T-helper 22 cell (primary cell): ENCODE measurements at places on chromosomes 7 and 10.

DNA sequence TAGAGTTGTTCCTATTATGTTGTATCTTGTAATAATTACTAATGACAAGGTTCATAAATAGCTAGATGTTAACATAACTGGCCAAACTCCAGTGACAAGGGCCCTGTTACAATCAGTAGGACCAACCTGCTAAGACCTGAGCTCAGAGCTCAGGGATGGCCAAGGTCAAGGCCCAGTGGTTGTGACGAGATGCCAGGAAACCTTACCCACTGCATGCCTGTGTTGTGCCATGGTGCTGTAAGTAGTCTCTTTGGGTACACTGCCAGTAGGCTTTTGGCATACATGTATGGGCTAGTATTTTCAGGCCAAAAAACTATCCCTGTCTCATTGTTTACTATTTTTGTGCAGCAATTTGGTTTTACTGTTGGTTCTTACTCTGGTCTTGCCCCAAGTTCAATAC lies 7.9 kb upstream of the IDI2 start:
- DNase-seq = no peak

GRCh38 chr7:65444205-65444842 lies 70.7 kb downstream of the ZNF92 start:
- no peak for DNase-seq

DNA sequence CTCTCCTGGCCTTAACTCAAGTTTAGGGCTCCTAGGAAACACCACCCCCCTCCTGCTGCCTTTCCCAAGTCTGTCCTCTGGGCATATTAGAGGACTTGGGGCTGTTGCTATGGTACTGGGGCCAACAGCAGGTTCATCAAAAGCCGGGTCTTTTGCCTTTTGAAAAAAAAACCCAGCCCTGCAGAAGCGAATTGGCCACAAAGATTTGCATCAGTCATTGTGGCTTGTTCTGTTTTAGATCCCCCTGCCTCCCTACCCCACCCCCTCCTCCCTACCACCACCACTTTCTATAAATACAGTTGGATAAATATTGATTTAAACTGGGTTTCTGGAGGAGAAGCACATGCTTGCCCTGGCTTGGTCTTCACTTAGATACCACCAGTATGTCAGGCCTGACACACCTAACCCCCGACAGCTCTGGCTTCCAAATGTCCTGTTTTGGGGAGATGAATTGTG lies 7.0 kb downstream of the MXI1 start:
- no peak for DNase-seq

DNA sequence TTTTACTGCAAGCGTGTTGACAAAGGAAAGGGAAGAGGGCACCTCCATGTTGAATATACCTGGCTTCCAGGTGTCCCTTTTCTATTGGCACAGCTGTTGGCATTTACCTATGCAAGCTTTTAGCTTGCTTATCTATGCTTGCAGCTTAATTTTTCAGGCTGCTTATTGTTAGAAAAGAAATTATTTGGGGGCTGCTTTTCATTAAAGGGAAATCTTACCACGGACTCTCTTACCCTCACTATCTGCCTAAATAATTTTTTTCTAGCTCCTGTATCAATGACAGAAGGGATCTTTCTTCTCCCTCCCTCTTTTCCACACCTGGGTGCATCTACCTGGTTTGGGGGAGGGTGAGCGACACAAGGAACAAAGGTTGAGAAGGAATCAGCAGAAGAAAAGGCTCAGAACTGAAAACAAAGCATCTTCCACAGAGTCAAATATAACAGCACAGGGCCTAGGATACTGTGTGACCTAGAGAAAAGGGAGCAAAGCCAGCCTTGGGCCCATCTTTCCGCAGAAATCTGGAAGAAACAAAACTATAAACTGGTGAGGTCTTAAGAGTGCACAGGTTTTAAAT lies 15.2 kb upstream of the GJC3 start:
- DNase-seq = no peak

DNA sequence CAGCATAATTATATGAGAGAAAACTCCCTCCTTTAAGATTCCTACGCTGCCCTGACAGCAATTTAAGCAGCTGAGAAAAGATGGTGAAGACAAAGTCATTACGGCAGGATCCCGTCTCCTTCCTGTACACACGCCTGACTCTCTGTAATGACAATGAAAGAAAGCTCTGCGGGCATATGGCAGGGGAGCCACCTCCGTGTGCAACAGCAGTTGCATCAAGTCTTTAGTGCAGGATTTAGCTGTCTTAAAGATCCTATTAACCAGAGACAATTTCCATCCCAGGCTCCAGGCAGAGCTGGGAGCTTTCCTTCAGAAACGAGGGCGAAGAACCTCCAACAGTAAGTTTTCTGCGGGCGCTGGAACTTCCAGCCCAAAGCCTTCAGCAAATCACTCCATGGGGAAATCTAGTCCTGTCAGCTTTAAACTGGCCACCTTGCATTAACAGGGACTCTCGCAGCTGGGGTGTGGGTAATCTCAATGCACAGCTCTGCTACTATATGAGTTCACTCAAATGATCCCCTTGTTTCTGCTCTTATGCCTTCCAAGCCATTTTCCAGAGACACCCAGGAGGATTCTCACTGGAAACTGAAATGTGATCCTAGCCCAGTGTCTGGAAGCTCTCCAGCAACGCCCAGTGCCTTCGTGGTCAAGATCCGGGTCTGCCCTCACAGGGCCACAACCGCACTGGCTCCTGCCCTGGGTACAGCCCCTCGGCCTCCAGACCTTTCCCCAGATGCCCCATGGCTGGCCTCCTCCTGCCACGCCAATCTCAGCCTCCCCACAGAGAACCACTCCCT lies 74.9 kb downstream of the CTBP2 start:
- no peak for DNase-seq

DNA sequence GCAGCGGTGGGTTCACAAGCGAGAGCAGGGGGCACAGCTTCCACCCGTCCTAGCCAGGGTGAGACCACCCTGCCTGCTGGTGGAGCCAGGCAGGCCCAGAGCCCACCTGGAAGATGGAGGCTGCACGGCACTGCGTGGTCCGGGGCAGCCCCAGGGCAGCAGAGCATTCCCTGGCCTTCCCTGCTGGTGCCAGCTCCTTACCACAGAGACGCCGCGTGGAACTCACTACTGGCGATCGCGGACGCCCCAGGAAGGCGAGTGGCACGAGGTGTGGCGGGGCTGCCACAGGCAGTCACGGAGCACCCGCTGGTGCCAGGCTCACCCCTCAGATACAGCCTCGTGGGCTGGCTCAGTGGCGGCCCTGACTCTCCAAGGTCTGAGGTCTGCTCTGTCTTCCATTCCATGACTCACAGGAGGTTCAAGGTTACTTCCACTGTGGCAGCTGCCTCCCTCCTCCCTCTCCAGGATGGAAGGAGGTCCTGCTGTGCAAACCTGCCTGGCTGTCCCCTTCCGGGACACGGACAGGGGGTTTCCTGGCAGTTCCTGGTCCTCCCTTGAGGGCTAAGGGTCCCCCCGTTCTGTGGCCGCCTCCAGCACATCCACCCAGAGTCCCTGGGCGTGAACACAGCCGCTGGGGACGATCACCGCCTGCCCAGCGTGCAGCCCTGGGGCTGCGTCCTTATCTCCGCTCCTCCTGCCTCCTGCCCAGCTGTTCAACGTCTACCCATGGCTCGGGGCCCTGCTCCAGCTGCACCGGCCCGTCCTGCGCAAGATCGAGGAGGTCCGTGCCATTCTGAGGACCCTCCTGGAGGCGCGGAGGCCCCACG lies 3.1 kb downstream of the CYP2W1 start:
- DNase-seq = no peak

- DNase-seq = no peak
Measured at GRCh38 chr7:18530224-18531179, 35.0 kb downstream of the HDAC9 start.

GRCh38 chr7:19235680-19236079 lies 90.5 kb upstream of the FERD3L start:
- no peak for DNase-seq

- no peak for DNase-seq
Measured at GRCh38 chr7:80581486-80582260, 56.8 kb upstream of the CD36 start.

- DNase-seq = no peak
Measured at GRCh38 chr7:27377988-27378387, 135.4 kb downstream of the EVX1 start.

DNA sequence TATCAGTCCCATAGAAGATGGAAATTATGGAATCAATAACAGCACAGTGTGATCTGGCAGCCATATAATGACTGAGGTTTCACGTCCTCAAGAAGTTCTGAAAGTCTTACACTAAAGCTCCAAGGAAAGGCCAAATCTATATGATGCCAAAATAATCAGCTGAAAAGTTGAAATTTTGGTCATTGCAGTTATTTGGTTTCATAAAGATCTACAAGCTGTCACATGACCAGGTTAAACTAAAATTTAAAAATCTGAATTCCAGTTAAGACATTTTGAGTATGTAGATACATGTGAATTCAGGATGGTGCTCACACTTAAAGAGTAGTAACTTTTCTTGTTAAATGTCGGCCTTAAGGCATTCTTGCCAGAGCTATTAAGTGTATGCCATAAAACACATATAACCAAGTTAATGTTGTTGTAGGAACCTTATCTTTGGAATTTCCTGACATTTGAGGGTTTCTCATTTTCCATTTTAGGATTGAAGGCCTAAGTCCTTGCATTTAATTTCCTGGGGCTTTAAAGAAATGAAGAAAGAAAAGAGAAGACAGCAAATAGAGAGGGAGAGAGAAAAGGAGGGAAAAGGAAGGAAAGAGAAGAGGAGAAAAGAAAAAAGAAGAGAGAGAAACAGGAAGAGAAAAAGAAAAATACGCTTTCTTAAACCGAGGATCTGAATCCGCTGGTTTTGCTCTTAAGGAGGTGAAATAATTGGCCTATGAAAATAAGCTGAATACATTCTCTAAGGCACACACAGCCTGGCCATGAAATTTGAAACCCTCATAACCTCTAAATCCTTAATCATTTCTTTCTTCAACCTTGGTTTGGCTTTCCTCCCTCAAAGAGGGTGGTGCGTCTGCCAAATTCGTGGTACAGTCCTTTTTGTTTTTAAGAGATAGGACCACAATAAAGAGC lies 43.8 kb downstream of the DENND2A start:
- DNase-seq = no peak

DNA sequence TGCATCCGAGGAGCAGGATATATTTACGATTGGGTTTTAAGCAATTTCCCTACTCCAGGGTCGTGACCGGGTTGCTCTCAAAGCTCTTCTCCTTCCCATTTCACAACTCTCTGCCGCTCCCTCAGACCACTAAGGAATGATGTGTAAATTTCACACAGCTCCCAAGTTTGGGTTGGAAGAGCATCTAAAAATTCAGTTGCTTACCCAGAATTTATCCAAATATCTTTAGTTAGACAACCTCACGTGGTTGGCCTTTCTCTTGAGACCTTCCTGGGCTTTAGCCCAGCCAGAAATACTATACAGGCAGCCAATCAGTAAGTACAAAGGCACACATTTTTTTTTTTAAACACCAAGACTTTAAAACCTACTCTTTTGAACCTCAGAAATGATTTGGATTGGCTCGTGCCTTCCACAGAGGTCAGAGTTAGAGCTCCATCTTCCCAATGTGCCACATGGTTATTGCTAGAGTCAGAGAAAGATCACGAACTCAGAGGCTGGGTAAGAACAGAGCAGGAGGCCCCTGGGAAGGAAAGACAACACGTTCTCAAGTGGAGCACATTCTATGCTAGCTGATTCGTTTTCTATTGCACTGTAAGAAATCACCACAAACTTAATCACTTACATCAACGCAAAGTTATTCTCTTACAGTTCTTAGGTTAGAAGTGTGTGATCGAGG lies 335.4 kb upstream of the MGMT start:
- no peak for DNase-seq

- DNase-seq = no peak
Measured at GRCh38 chr10:103896225-103896624, 21.8 kb downstream of the STN1 start.

- no peak for DNase-seq
Measured at GRCh38 chr10:67077376-67077775, 151.5 kb downstream of the LRRTM3 start.

DNA sequence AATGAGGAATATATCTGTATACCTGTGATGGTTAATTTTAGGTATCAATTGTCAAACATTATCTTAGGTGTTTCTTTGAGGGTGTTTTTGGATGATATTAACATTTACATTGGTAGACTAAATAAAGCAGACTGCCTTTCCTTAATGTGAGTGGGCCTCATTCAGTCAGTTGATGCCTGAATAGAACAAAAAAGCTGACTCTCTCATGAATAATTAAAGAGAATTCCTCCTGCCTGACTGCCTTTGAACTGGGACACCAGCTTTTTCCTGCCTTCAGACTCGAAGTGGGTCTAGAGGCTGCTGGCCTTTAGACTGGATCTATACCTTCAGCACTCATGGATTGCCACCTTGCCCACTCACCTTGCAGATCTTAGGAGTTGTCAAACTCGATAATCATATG lies 117.9 kb upstream of the TMEM168 start:
- DNase-seq = no peak

- no peak for DNase-seq
Measured at GRCh38 chr7:143259765-143260164, 3.5 kb upstream of the GSTK1 start.

GRCh38 chr10:110241841-110242240 lies 34.4 kb downstream of the MXI1 start:
- DNase-seq = no peak

DNA sequence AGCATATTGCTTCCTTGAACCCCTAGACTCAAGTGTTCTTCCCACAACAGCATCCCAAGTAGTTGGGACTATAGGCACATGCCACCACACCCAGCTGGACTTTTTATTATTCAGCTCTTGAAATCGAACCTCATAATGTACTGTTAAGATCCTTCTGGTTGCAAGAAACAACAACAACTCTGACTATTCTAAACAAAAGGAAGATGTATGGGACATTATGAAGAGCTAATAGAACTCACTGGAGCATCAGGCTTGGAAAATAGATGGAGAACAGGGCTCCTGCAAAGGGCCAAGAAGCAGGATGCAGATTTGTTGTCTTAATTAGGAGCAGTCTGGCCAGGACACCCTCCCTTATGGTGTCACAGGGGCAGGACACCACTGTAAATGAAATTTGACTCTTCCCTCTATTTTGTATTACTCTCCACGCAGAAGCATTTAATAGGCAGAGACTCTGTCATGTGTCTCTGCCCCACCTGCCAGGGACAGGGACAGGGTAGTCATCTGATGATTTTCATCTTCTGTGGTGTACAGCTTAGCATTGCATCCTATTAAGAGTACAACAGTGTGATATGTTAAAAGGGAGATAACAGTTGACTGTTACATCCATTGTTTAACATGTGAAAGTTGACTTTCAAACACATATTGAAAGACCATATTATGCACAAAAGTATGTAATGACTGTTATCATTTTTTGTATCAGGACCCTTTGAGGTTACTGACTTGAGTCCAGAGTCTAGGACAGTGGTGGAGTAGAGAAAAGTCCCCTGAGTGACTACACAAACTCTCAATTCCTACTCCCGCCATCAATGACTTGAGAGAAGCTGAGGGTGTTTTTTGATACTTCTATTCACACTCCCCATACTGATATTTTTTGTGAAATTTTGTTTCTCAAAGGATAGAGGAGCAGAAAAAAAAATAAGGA lies 157.3 kb downstream of the LRRC4 start:
- no peak for DNase-seq

DNA sequence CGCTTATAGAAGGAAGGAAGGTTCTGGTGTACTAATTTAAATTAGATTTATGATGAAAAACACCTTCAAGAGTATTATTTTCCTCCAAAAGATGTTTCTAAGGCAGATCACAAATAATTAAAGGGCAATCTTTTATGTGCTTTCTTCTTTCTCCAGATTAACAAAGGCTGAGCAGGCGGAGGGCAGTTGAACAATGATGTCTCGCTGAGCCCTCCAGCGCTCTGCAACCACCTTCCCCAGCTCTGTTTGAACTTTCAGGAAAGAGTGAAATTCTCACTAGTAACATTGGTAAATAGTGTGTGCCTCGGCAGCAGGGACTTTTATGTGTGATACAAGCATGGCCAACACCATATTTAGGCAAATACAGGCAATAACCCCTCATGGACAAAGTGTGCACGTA lies 379.1 kb upstream of the MKI67 start:
- no peak for DNase-seq

- DNase-seq = no peak
Measured at GRCh38 chr7:151624246-151624928, 104.7 kb upstream of the RHEB start.
